C1 segment of cervical spinal cord (tissue), 14 donors: ENCODE measurements at places on chromosomes 5 and 9.

- DNase-seq = no peak
These were observed 41.0 kb upstream of the EGFL7 start for GRCh38 chr9:136621734-136622093.

GRCh38 chr5:9239071-9239470 lies 306.8 kb downstream of the SEMA5A start:
- DNase-seq = no peak

GRCh38 chr5:83378624-83379289 lies 92.8 kb upstream of the VCAN start:
- no peak for DNase-seq

DNA sequence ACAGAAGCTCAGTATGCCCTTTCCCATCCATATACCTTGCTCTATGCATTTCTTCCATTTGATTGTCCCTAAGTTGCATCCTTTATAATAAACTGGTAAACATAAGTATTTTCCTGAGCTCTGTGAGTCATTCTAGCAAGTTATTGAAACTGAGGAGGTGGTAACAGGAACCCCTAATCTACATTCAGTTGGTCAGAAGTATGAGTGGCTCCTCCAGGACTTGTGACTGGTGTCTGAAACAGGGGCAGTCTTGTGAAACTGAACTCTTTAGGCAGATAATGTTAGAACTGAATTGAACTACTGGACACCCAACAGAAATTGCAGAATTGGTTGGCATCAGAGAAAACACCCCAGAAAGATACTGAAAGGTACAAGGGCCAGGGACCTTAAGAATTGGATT lies 133.1 kb upstream of the POU5F2 start:
- DNase-seq = no peak

- DNase-seq = no peak
These were observed 32.6 kb upstream of the EGFL7 start for GRCh38 chr9:136629879-136630661.
